ENCODE measurements at places on chromosomes 3 and 15.

GRCh38 chr15:40130118-40130517, 21.4 kb upstream of the BMF start:
- DNase-seq = no peak

DNA sequence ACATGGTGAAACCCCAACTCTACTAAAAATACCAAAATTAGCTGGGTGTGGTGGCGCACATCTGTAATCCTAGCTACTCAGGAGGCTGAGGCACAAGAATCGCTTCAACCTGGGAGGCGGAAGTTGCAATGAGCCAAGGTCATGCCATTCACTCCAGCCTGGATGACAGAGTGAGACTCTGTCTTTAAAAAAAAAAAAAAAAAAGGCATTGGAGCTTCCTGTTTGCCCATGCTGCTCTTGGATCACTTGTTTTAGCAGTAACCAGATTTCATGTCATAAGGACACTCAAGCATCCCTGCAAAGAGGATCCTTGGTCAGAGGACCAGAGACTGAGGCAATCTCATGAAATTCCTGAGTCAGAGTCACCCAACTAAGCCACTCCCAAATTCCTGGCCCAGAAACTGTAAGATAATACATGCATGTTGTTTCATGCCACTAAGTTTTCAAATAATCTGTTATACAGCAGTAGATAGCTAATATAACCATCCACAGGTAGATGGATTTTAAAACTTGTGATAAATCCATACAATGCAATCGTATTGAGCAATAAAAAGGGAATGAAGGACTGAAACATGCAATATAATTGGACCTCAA, 82.0 kb upstream of the XXYLT1 start:
- no peak for DNase-seq

GRCh38 chr3:69094467-69095205, 9.9 kb downstream of the ARL6IP5 start:
- no peak for DNase-seq

DNA sequence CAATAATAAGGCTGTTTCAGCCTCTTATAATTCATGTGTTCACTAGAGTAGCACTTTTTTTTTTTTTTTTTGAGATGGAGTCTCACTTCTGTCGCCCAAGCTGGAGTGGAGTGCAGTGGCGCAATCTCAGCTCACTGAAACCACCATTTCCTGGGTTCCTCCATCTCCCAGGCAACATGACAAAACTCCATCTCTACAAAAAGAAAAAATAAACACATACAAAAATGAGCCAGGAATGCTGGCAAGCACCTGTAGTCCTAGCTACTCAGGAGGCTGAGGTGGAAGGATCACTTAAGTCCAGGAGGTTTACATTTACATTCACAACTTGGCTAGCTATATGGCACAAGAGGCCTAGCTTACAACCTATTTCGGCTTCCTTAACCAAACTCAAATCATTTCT, 6.8 kb downstream of the USP4 start:
- no peak for DNase-seq

- DNase-seq = no peak
Measured at GRCh38 chr3:156899951-156900350, 73.8 kb downstream of the LEKR1 start.

- DNase-seq = no peak
Measured at GRCh38 chr3:106936337-106936736, 440.9 kb upstream of the CCDC54 start.

DNA sequence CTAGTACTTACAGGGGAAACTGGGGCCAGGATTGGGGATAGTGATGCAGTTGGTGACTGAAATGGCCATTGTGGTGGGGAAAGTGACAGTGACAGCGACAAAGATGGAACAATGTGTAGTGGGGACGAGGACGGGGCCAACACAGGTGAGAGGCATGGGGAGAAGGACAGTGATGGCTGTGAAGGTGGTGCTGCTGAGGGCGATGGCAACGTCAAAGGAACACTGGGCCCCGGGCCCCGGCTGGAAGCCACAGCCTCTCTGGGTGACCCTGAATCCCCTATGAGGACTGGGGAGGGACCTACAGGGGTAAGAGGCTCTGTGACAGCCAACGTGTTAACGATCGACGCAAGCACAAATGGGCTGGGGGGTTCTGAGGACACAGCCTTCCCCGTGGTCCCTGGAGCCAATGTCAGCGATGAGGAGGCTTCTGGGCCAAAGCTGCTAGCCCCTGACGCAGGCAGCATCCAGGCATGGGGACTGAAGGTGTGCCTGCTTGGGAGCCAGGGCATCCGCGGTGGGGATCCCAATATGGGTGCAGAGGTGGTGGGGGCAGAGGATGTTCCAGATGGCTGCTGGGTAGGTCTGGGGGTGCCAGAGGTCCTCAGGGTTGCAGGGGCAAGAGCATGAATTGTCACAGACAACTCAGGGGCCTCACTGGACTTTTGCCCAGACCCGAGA, 25.2 kb upstream of the GOLGA6C start:
- DNase-seq = no peak

Data from NCI-H1105 (cell line).